SJCRH30 (cell line): ENCODE measurements at places on chromosomes 6 and 20. TPM values are rescaled to one million over a fixed set of nuclear protein-coding genes. Genes with fewer than 3 reads are reported as not detected.

- H3K4me1 ChIP-seq: no peaks in the 10 kb centered on the region
- no peak overlapping the region for H3K4me3 ChIP-seq
- DNase-seq: no peak
- H3K27ac ChIP-seq: no peak overlapping the region
Measured at GRCh38 chr6:8736156-8736895, 301.0 kb upstream of the SLC35B3 start.

DNA sequence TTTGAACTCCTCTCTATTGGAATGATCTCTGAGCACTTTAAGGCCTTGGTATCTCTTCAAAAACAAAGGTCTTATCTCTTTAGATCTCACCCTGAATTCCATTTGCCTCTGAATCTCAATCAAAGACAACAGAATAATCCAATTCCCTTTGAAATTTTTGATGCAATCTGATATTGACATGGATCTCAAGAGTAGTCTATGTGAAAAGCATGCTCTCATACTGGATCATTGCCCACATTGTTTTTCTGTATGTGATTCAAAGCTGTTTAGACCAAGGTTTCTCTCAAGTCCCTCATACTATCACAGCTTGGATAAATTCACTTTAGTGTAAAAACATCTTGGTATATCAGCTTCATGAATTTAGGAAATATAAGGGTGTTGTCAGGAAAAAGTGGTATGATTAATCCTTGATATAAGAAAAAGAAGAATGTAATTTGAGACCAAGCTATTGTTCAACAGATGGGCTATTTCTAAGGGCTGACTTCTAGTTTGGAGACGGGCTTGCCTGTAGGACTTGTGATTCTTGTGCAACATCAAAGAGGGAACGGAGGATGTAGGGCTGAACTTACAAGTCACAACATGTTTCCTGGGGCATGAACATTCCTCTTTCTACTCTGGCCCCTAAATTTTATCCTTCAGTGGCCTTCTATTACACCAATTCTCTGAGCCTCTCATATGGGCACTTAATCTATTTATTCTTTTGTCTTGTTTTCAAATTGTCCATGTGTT lies 77.9 kb upstream of the CITED2 start:
- peak; percentile 10 for DNase-seq
- H3K4me1 ChIP-seq: peaks cover 10% of the 10 kb centered on the region
- no peaks in the 10 kb centered on the region for H3K36me3 ChIP-seq

DNA sequence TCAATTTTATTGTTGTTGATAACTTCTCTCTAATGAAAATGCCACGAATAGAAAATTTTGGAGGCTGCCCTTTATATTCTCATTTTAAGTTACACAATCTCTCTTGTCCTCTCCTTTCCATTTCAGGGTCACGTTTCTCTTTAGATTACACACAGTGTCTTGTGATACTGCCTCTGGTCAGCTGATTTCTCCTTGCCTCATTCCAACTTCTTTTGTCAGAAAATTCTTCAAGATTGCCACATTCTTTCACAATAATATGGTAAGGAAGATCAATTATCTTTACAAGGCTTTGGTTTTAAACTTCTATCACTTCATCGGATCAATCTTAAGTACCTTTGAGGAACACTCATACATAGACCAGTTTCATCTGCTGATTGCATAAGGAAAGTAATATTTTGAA lies 370.3 kb downstream of the RFPL4B start:
- no peak overlapping the region for H3K4me3 ChIP-seq
- DNase-seq: no peak
- H3K27me3 ChIP-seq: no peaks in the 10 kb centered on the region
- no peaks in the 10 kb centered on the region for H3K36me3 ChIP-seq
- H3K27ac ChIP-seq: no peak overlapping the region

The TTLL9 gene
- total RNA-seq: 0.05 TPM in 1 of 2 replicates, not detected in the other

DNA sequence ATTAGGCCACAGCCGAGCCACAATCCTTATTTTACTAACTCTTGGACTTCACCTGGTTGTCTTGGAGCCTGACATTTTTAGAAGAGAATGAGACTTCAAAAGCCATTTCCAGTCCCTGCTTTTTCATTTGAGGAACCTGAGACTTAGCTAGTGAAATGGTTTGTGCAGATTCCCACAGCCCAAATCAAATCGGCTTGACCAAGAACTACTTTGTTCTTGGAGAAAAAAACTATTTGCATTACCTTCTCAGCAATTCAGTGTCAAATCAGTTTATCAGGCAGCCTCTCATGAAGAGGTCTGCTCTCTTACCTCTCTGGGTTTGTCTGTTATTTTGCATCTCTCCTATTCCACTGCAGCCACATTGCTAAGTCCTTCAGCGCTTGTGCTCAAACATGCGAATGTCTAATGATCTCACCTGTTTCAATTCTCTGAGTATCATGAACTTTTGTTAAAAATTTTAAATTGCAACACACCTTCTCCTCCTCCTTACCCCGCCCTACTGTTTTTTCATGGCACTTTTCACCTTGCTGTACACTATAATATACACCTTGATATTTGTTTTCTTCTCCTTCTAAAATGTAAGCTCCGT lies 573 bp upstream of the IFNGR1 start:
- peak overlapping the region; percentile 77 for H3K4me3 ChIP-seq
- H3K36me3 ChIP-seq: no peaks in the 10 kb centered on the region
- H3K4me1 ChIP-seq: peaks cover 5% of the 10 kb centered on the region; the same call in 1 of the 2 replicates
- DNase-seq: no peak
- H3K27me3 ChIP-seq: no peaks in the 10 kb centered on the region
- H3K27ac ChIP-seq: peak overlapping the region; percentile 61; the same call in 1 of the 2 replicates

The NRM gene
- total RNA-seq: 25.0 and 29.6 TPM in 2 replicates

DNA sequence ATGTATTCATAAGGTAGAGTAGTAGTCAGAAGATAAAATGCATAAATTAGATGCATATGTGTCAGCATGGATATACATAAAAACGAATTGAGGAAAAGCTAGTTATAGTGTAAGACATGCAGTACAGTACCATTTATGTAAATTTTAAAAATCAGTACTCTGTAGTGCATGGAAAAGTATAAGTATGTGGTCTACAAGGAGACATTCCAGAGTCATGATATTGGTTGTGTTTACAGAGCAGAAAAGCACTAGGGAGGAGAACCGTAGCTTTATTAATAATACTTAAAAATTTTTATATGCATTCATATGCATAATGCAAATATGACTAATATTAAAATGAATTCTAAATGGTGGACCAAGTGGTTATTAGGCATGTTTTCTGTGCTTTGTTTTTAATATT lies 220.0 kb downstream of the ZFAND3 start:
- 0 out of 2 replicates have a peak, but pooled peaks cover 2% of the 10 kb centered on the region for H3K36me3 ChIP-seq
- H3K4me1 ChIP-seq: no peaks in the 10 kb centered on the region
- no peak overlapping the region for H3K27ac ChIP-seq
- no peak for DNase-seq
- H3K4me3 ChIP-seq: no peak overlapping the region
- H3K27me3 ChIP-seq: no peaks in the 10 kb centered on the region

- no peak for DNase-seq
- no peak overlapping the region for H3K4me3 ChIP-seq
- H3K27ac ChIP-seq: no peak overlapping the region
- H3K4me1 ChIP-seq: no peaks in the 10 kb centered on the region
- no peaks in the 10 kb centered on the region for H3K36me3 ChIP-seq
Measured at GRCh38 chr6:166286839-166287271, 21.3 kb downstream of the PRR18 start.

GRCh38 chr20:16712511-16712947 lies 17.3 kb upstream of the SNRPB2 start:
- H3K27ac ChIP-seq: no peak overlapping the region
- H3K36me3 ChIP-seq: no peaks in the 10 kb centered on the region
- no peak overlapping the region for H3K4me3 ChIP-seq
- H3K27me3 ChIP-seq: peaks cover 10% of the 10 kb centered on the region; the same call in 1 of the 2 replicates

The PANK2 gene
- 48.0 and 57.9 TPM in 2 replicates for total RNA-seq

GRCh38 chr6:164455835-164456234 lies 853.6 kb downstream of the C6orf118 start:
- no peak for DNase-seq
- H3K27me3 ChIP-seq: no peaks in the 10 kb centered on the region
- no peaks in the 10 kb centered on the region for H3K36me3 ChIP-seq
- no peak overlapping the region for H3K4me3 ChIP-seq

The C6orf141 gene
- total RNA-seq: not detected in 2 replicates

GRCh38 chr6:46530896-46531295 lies 39.6 kb upstream of the RCAN2 start:
- peaks cover 7% of the 10 kb centered on the region for H3K4me1 ChIP-seq
- no peaks in the 10 kb centered on the region for H3K27me3 ChIP-seq
- no peak overlapping the region for H3K27ac ChIP-seq
- DNase-seq: no peak
- H3K36me3 ChIP-seq: no peaks in the 10 kb centered on the region

The WFDC10B gene
- total RNA-seq: not detected in 2 replicates
